ENCODE measurements at places on chromosomes 1 and 21.

GRCh38 chr21:27196651-27197050 is 229.8 kb upstream of the ADAMTS5 start:
- no peak for DNase-seq

GRCh38 chr1:3063379-3064295 is 5.4 kb upstream of the PRDM16 start:
- DNase-seq = no peak

GRCh38 chr1:150778409-150778808 is 12.8 kb upstream of the CTSS start:
- no peak for DNase-seq

DNA sequence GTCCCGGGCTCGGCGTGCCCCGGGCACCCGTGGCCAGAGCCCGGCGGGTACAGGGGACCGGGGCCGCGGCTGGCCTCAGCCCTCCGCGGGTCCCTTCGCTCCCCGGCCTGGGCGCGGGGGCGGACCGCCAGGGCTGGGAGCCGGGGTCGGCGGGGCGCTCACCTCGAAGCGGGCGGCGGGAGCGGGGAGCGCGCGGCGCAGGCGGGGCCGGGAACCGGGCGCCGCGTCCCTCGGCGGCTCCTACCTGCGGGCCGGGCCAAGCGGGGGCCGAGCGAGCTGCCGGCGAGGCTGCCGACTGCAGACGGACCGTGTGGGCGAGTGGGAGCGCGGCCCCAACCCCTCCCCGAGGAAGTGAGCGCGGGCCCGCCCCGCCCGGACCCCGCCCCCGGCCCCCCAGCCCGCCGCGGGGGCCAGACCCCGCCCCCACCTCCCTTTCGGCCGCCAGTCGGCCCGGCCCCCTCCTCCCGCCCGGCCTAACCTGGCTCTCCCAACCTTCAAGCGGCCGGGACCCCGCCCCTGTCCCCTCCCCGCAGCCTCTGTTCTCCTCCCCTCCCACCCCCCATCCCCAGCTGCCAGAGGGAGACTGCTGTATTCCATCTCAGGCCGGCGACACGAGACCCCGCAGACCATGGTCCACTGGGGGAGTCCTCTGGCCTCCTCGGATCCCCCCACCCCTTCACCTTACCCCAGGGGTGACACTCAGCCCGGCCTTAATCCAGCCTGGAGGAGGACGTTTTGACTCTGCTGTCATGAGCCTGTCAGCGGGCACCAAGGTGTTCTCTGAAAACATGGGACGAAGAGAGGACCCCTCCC is at the start of gene FHL3:
Gene FHL3 (minus strand): TSS at position 320 of the 813 bp plus-strand sequence. CDS start 6,102 bp downstream, outside the sequence.
- DNase-seq = no peak

DNA sequence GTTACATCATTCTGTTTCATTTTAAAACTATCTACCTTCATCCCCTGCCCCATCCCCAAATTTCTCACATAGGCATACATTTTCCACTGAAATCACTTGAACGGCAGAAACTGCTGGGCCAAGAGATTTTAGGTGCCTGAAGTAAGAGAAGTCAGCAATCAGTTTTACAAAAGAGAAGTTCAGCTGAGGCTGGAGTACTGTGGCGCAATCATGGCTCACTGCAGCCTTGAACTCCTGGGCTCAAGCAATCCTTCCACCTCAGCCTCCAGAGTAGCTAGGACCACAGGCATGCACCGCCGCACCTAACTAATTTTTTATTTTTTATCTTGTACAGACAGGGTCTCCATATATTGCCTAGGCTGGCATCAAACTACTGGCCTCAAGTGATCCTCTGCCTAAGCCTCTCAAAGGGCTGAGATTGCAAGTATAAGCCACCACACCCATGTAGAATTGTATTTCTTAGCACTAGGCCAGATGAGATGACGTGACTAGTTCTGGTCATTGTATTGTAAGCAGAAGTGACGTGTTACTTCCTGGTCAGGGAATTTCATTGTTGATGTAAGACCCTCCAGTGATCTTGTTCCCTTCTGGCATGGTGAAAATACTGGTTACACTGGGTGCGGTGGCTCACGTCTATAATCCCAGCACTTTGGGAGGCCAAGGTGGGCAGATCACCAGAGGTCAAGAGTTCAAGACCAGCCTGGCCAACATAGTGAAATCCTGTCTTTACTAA is 7.1 kb downstream of the BECN2 start:
- DNase-seq = peak; percentile 2

DNA sequence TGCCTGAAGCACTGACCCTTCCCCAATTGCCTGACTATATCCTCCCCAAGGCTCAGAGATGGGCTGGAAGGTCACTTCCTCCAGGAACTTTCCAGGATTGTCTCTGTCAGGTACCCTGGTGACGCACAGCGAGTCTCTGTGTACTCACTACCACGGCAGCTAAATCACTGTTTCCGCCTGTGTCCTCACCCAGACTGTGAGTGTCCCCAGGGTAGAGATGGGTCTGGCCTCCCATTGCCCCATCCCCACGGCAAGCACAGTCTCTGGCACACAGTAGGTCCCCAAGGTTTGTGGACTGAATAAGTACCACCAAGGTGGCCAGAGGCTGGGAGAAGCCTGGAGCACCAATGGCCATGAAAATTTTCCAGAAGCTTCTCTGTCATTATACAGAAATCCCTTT is 93.8 kb upstream of the RUNX3 start:
- DNase-seq = no peak

GRCh38 chr1:109883248-109883955 is 27.2 kb upstream of the CSF1 start:
- no peak for DNase-seq

DNA sequence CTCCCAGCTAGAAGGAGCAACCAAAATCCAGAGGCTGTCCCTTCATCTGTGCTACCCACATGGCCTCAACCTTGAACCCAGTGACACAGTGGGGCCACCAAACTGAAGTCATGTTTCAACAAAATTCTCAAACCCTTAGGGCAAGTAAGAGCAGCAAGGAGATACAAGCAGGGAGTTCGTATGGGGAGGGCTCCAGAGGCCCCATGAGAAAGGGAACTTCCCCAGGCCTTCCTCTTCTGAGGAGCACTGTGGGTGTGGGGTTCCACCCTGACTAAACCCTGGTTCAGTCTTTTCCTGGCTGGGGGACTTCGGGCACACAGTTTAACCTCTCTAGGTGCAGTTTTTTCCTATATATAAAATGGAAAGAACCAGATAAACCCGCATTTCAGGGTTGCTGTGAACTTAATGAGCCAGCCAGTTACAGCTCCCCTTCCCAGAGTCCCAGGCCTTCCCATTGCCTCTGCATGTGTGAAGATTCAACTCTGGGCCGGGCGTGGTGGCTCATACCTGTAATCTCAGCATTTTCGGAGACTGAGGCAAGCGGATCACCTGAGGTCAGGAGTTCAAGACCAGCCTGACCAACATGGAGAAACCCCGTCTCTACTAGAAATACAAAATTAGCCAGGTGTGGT is 8.0 kb upstream of the THEMIS2 start:
- DNase-seq = peak; percentile 24

GRCh38 chr1:205227584-205228013 is at the start of gene TMCC2:
Gene TMCC2 (plus strand): TSS chr1:205227946. CDS start chr1:205228565, 619 bp downstream.
- DNase-seq = no peak

- no peak for DNase-seq
Measured at GRCh38 chr1:15212954-15213291, 34.1 kb upstream of the FHAD1 start.

GRCh38 chr21:45421071-45421845 is 16.3 kb downstream of the COL18A1 start:
- no peak for DNase-seq

- DNase-seq = no peak
Measured at GRCh38 chr21:33939226-33939625, 23.6 kb upstream of the ATP5PO start.

- DNase-seq = peak; percentile 6
Measured at GRCh38 chr1:152654110-152654509, 9.1 kb upstream of the LCE2D start.

DNA sequence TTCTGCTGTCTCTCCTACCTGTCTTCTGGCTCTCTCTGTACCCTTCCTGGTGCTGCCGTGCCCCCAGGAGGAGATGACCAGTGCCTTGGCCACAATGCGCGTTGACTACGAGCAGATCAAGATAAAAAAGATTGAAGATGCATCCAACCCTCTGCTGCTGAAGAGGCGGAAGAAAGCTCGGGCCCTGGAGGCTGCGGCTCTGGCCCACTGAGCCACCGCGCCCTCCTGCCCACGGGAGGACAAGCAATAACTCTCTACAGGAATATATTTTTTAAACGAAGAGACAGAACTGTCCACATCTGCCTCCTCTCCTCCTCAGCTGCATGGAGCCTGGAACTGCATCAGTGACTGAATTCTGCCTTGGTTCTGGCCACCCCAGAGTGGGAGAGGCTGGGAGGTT is 38.1 kb upstream of the IL19 start:
- no peak for DNase-seq

DNA sequence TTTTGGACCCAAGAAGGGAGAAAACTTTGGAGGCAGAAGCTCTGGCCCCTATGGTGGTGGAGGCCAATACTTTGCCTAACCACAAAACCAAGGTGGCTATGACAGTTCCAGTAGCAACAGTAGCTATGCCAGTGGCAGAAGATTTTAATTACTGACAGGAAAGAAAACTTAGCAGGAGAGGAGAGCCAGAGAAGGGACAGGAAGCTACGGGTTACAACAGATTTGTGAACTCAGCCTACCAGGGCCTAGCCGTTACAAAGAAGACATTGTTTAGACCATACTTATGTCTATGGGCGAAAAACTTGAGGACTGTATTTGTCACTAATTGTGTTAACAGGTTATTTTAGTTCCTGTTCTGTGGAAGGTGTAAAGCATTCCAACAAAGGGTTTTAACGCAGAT is 10.4 kb upstream of the ACOT11 start:
- DNase-seq = no peak

DNA sequence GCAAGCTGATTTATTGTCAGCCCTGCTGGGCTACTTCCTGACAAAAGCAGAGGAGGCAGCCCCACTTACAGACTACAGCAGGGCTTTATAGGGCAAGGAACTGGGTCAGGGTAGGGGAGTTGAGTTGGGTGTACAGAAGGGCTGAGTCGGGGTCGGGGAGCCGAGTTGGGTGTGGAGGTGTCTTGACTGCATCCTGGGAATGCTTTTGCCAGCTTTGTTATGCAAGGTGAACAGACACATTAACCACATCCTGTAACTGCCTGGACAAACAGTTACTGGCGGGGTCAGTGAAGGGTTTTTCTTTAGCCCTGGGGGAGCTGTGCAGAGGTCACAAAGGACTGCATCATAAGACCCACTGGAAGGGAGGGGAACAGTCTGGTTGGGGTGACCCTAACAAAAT is 39.1 kb upstream of the GBP5 start:
- DNase-seq = no peak

GRCh38 chr21:34996304-34997101 is 52.6 kb downstream of the RUNX1 start:
- no peak for DNase-seq

GRCh38 chr1:68136187-68136586 is 85.8 kb upstream of the DIRAS3 start:
- DNase-seq = no peak

GRCh38 chr1:66273656-66274055 is 260.3 kb upstream of the SGIP1 start:
- DNase-seq = no peak

- no peak for DNase-seq
Measured at GRCh38 chr1:59604191-59604590, 210.6 kb upstream of the HOOK1 start.

GRCh38 chr1:226643177-226643576 is 94.6 kb downstream of the STUM start:
- DNase-seq = no peak

GRCh38 chr21:45831991-45832740 is 149.4 kb upstream of the COL6A1 start:
- no peak for DNase-seq

- no peak for DNase-seq
Measured at GRCh38 chr1:38352869-38353268, 306.3 kb upstream of the POU3F1 start.

- DNase-seq = peak; percentile 16
Measured at GRCh38 chr1:31064718-31065309, 703 bp downstream of the PUM1 start.

Measured in bone marrow (tissue), 2 donors.